ENCODE measurements at places on chromosomes 5 and 9. TPM values are rescaled to one million over a fixed set of nuclear protein-coding genes. Genes with fewer than 3 reads are reported as not detected.

DNA sequence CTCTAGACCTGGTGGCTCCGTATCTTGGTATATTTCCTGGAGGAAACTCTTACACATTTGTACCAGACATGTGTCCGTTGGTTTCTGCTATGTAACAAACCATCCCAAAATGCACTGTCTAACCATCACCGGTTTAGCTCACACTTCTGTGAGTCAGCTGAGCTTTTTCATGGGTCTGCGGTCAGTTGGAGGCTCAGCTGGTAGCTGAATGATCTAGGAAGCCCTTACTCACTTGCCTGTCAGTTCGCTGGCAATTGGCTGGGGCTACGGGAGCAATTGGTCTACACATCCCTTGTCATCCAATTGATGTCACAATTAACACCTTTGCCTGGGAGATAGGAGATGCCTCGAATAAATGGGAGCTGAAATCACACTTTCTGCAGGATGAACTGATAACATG, 11.6 kb upstream of the WHRN start:
- DNase-seq, result no peak

GRCh38 chr9:79868567-79869189, 296.9 kb downstream of the TLE4 start:
- no peak for DNase-seq

GRCh38 chr5:150625164-150625535, 15.3 kb upstream of the SYNPO start:
- DNase-seq, result no peak

- no peak for DNase-seq
Measured at GRCh38 chr5:123298335-123299030, 124.7 kb downstream of the CEP120 start.

GRCh38 chr9:130446101-130446861, 1.5 kb downstream of the ASS1 start:
- no peak for DNase-seq

DNA sequence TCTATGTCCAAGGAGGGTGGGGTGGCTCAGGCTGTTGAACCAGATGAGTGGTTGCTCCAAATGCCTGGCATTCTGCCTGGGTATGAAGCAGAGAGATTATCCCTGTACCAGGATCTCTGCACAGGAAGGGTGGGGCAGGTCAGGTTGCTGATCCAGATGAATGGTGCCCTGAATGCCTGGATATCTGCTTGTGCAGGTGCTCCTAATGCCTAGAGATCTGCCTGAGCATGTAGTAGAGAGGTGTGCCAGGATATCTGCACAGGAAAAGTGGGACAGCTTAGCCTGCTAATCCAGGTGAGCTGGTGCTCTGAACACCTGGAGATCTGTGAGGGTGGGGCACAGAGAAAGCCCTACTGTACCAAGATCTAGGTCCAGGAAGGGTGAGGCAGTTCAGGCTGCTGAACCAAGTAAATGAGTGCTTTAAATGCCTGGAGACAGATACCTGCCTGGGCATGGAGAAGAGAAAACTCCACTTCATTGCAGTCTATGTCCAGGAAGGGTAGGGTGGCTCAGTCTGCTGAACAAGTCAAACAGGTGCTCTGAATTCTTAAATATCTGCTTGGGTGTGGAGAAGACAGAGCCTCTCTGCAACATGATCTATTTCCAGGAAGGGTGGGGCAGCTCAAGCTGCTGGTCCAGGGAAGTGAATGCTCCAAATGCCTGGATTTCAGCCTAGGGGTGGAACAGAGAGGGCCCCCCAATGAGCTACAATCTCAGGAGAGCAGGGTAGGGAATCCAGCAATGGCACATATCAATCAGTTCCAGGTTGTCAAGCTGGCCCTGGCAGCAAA, 189.4 kb upstream of the DMRTA1 start:
- DNase-seq, result no peak

The SPAAR gene
- total RNA-seq, result not detected

The CCL28 gene
- not detected for total RNA-seq
